Posterior vena cava (tissue), 2 donors: ENCODE measurements at places on chromosomes 1 and 21. TPM values are rescaled to one million over a fixed set of nuclear protein-coding genes. Genes with fewer than 3 reads are reported as not detected.

GRCh38 chr1:110292031-110292741 lies 47.0 kb upstream of the RBM15 start:
- no peak for DNase-seq

- no peak for DNase-seq
Measured at GRCh38 chr1:246577082-246577719, 10.9 kb downstream of the CNST start.

The DNAI4 gene
- 22.0 TPM for total RNA-seq

The EPHA2 gene
- 15.4 TPM for total RNA-seq

The FHAD1 gene
- total RNA-seq: not detected

GRCh38 chr1:58805716-58806571 lies 22.1 kb upstream of the JUN start:
- DNase-seq: no peak

The HRNR gene
- 0.05 TPM for total RNA-seq

DNA sequence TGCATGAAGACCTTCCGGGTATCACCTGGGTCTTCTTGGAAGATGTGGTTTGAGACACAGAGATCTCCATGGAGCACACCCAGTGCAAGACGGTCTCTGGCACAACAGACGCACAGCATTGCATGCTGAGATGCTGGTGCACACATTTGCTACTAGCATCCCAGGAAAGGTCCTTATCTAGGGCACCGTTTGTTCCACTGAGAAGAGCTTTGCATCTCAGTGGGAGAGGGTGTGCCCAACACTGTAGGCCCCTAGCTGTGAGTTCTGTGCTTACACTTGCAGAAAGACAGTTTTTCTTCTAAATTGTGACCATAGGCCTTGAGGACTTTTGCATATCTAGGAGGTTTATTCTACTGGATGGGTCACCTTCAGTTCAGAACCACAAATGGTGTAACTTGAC lies 554.1 kb downstream of the MATN1 start:
- DNase-seq: no peak

DNA sequence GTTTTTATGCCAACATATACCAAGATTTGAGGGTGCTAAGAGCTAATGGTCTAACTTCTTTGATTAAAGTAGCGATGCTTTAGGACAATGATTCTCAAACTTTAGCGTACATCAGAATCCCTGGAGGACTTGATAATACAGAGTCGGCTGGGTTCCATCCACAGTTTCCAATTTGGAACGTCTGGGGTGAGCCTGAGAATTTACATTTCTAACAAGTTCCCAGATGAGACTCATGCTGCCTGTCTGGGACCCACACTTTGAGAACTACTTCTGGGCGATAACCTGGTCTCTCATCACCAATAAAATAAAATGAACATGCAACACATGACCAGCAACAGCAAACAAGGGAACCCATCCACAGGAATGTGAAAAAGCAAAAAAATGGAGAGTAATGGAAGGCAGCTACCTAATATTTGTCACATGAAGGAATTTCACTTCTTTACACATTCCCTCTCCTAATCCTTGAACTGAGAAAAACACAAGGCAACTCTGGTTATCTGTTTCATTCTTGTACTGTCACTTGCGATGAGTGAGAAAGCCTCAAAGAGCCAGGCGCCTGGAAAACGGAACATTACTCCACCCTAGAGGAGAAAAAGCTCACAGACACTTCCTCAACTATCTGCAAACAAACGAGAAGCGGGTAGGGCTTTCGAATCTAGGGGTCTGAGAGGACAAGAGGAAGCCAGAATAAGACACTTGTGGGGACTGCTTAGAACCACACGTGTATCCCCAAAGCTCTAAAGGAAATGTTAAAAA lies 14.0 kb downstream of the HSF2BP start:
- no peak for DNase-seq

GRCh38 chr1:12231276-12231595 lies 1.4 kb downstream of the VPS13D start:
- no peak for DNase-seq

GRCh38 chr1:30353637-30354036 lies 369.7 kb downstream of the MATN1 start:
- no peak for DNase-seq

DNA sequence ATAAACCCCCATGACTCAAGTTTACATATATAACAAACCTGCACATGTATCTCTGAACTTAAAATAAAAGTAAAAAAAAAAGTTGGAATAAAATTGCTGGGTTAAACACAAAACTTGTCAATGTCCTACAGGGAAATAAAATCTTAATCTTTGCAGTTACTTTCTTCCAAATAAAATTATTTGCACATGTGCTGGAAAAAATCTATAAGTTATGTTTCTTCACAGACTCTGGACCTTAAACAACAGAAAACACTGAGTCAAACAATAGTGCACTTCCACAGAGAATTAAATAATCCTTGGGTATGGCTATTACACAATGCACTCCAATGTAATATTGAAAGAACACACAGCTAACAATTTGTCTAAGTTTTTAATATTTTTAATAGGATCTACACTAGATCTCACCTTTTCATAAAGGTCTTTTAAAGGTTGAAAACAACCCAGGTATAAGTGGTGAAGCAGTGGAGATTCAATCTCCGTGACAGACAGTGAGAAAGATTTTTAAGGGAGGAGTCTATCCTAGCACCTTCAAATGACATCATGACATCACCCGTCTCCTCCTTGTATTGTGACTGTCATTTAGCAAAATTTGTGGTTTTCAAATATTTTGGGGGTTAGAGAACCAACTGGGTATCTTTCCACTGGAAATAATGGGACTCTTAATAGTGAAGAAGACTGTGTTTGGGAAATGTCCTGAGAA lies 25.2 kb upstream of the FGGY start:
- no peak for DNase-seq

The TSSK3 gene
- total RNA-seq: 3.9 TPM

DNA sequence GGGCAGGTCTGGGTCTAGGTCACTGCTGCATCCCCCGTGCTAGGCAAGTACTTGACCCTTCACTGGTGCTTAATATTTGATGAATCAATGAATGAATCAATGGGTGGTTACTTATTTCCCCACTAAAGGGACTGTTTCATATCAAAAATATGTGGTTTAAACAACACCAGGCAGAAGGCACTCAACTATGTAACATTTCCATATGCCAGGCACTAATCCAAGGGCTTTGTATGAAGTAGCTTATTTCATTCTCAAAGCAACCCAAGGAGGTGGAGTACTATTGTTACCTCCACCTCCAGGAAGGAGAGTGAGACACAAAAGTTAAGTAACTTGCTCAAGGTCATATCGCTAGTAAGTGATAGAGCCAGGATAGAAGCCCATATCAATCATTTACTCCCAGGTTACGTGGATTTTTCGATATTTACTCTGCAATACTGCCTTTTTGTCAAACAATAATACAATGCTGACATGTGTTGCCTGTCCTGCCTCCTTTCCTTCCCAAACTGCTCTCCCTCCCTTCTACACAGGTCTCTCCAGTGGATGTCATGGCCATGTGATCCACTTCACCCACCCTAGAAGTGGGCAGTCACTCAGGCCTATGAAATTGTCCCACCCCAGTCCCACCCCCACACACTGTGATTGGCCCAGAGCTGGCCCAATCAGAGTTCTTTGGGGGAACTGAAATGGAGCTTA lies 142.8 kb downstream of the ETS2 start:
- DNase-seq: no peak

DNA sequence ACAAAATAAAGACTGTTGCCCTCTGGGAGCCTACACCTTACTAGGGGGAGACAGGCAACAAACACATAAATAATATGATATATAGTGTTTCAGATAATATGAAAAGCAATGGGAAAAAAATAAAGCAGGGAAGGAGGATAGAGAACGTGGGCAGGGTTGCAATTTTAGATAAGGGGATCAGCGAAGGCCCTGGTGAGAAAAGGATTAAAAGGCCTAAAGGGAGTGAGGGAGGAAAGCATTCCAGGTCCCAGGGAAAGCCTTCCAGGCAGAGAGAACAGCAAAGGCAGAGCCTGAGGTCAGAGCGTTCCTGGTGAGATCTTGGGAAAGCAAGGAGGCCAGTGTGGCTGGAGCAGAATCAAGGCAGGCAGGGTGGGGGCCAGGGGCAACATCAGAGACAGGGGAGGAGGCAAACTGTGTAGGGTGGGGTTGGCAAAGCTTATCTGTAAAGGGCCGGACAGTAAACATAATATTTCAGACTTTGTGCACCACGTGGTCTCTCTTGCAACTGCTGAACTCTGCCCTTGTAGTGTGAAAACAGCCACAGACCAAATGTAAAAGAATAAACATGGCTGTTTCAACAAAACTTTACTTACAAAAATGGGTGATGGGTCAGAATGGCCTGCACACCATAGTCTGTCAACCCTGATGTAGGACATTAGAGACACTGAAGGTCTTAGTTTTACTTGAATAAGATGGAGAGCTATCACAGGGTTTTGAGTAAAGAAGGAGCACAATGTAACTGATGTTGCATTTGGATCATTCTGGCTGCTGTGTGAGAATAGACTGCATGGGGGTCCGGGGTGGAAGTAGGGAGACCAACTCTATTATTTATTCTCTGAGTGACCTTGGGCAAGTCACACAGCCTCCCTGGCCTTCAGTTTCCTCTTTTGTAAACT lies 13.3 kb upstream of the CPT2 start:
- DNase-seq: no peak

The SPRR2B gene
- not detected for total RNA-seq

GRCh38 chr1:92085727-92086126 lies 5.6 kb downstream of the BTBD8 start:
- no peak for DNase-seq

- no peak for DNase-seq
Measured at GRCh38 chr21:16211339-16212303, 481.8 kb downstream of the USP25 start.

- no peak for DNase-seq
Measured at GRCh38 chr1:166903232-166903631, 27.2 kb upstream of the TADA1 start.

The SPAG17 gene
- total RNA-seq: not detected
